ENCODE measurements at places on chromosomes 5 and 9. TPM values are rescaled to one million over a fixed set of nuclear protein-coding genes. Genes with fewer than 3 reads are reported as not detected.

The PCDHGB1 gene
- 0.75 TPM for total RNA-seq

The ORM2 gene
- total RNA-seq, result 4,866 TPM

The IFNA2 gene
- total RNA-seq, result not detected

The TUSC1 gene
- total RNA-seq, result 6.4 TPM

The MYOT gene
- 0.05 TPM for total RNA-seq

The FAM153A gene
- 3.9 TPM for total RNA-seq
